ENCODE measurements at places on chromosomes 12 and 14.

- no peak for DNase-seq
These were observed 399.4 kb downstream of the C12orf75 start for GRCh38 chr12:105729926-105730325.

- peak; percentile 68 for DNase-seq
These were observed 53.3 kb downstream of the RBM19 start for GRCh38 chr12:113912760-113913329.

- DNase-seq, result peak; percentile 85
These were observed 105.0 kb upstream of the PRB2 start for GRCh38 chr12:11500188-11500860.

- no peak for DNase-seq
These were observed 31.3 kb downstream of the DMAC2L start for GRCh38 chr14:50343434-50343833.

- no peak for DNase-seq
These were observed 855.6 kb downstream of the SLC16A7 start for GRCh38 chr12:60451457-60451856.

- peak; percentile 78 for DNase-seq
These were observed at the start of gene KCNK13 for GRCh38 chr14:90061685-90062126. KCNK13 (plus strand) TSS chr14:90061994; CDS start chr14:90062206, 212 bp downstream.

DNA sequence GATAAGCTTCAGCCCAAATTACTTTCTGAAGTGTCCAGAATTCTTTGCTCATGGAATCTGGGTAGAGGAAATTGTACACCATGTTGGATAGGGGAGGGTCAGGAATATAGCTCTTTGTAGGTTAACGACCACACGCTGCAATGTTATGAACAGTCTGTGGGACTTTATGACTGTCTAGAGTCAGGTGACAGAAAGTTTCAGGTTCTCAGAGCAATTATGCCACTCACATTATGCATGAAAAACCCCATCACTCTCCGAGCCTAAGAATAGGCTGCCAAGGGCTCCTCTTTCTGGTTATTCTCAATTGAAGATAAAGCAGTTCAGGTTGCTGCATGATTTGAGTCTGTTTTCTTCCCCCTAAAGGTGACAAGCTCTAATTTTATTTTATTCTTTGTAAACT, 430.9 kb downstream of the ATP23 start:
- DNase-seq, result no peak

DNA sequence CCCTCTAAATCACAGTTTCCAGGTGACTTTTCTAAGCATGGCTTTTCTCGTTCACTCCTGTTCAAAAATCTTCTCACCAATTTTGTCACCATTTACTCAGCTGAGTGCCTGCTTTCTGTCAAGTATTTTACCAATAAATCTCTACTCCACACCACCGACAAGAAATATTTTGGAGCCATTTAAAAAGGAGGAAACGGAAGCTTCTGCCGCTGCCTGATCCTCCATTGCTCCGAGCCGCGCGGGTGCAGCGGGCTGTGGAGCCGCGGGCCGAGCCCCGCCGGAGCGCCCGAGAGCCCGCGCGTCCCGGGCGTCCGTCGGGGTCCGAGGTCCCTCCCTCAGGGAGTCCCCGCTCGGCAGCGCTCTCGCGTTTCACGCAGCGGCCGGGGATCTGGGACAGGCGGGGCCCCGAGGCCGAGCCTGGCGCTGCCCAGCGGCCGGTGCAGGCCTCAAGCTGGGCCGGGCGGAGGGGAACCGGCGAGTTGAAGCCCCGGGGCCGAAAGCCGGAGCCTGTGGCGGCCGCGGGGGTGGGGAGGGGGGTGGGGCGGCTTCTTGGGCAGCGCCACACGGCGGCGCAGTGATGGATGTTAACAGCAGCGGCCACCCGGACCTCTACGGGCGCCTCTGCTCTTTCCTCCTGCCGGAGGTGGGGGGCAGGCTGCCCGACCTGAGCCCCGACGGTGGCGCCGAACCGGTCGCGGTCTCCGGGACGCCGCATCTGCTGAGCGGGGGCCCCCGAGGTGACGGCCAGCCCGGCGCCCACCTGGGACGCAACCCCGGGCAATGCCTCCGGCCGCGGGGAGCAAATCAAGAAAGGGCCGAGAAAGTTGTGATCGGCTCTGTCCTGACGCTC, 1.1 kb upstream of the HEBP1 start:
- DNase-seq, result peak; percentile 72

DNA sequence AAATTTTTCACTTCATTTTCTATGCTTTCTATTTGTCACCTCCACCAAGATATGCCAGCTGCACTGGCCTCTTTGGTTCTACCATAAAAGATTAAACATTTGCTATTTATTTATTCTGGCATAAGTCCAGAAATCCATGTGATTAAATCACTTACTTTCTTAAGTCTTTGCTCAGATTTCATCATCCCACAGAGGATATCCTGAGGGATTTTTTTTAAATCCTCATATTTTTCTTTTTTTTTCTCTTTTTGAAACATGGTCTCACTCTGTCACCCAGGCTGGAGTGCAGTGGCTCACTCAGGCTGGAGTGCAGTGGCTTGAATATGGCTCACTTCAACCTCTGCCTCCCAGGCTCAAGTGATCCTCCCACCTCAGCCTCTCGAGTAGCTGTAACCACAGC, 645.4 kb upstream of the ATXN7L3B start:
- DNase-seq, result no peak

- DNase-seq, result no peak
These were observed 97.8 kb downstream of the PLEKHA5 start for GRCh38 chr12:19227190-19227879.

- no peak for DNase-seq
These were observed 34.1 kb downstream of the CCDC85C start for GRCh38 chr14:99569725-99570543.

GRCh38 chr14:104735830-104736642, 12.0 kb downstream of the ADSS1 start:
- DNase-seq, result peak; percentile 95

DNA sequence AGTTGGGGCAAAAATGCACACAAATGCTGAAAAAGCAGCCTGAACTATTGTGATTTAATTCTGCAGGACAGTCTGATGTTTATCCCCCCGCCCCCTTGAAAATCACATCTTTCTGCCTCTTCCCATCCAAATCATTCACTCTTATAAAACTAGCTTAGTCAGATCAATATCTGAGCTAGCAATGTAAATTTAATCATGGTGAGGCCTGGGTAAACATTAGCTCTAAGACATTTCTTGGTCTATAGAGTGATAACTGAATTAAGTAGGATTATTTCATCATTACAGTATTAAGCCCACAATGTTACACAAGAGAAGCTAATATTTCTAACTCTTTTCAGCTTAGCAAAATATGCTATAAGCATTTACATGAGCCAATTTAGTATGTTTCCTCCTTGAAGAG, 9.1 kb upstream of the PCED1B start:
- DNase-seq, result no peak

- no peak for DNase-seq
These were observed 1.4 kb downstream of the FZD10 start for GRCh38 chr12:130163461-130164215.

GRCh38 chr12:10701843-10702242, 21.3 kb downstream of the YBX3 start:
- no peak for DNase-seq

GRCh38 chr14:92677087-92677668, 71.2 kb downstream of the LGMN start:
- DNase-seq, result peak; percentile 91

DNA sequence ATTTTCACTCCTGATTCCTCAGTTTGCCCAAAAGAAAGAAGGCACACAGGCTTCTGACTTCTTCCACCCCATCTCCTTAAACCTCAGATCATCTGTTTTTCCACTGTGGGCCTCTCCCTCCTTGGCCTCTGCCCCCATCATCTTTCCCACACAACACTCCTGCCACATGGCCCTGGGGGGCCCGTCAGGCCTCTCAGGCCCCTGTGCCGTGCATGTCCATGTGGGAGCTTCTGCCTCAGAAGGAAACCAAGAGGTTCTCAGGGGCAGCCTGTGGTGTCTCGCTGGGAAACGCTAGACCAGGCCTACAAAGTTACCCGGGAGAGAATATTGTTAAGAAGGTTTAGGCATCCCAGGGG, 8.0 kb downstream of the KLHL33 start:
- no peak for DNase-seq

- no peak for DNase-seq
These were observed 22.6 kb upstream of the PTGR2 start for GRCh38 chr14:73829071-73829470.

- no peak for DNase-seq
These were observed 73.1 kb downstream of the WDR20 start for GRCh38 chr14:102212845-102213244.

DNA sequence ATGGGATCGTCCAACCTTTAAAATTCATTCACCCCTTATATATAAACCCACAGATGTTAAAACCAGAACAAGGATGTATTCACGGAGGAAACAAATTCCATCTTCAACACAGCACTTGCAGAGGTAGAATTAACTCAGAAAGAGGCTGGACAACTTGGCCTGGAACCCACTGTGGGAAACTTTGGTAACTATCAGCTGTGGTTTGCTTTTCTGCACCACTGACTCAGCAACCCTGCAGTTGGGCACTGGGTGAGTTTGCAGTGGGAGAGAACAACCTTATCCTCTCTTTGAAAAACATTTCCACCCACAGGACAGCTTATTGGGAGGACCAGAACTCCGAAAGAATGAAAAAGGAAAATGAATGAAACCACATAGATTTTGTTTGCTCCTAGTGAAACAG, 66.3 kb downstream of the ZNF664 start:
- DNase-seq, result no peak

DNA sequence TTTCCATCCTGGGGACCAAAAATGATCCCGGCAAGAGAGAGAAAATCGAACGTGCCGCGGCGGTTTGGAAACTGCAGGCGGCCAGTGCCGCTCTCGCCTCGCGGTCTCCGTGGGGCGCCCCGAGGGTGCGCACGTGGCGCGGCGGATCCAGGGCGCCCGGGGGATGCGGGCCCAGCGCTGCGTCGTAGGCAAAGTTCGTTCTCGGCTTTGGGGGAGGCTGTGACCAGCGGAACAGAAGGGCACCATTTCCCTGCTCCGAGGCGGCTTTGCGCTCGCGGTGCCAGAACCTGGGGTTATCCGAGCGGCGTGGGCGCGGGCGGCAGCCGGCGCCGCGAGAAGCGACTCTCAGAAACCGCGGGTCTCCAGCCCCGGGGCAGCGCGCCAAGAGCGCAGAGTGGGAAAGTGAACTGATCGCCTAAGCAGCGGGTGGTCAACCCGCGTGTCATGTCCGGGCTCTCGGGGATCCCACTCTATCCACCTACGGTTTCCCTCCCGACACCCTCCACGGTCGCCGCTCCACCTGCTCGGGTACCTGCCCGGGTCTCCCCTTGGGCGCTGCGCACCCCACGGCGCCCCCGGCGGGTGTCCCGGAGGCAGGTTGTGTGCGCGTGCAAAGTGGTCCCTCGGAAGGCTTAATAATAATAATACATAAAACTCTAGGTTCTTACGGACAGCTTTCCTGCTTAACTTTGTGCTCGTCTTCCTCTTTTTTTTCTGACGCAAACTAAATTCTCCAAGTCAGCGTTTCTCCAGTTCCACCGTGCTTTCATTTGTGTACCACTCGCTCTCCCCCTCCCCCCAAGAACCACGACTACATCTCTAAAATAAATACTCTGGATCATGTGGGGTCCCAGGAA, 1.2 kb downstream of the ESRRB start:
- peak; percentile 39 for DNase-seq

- no peak for DNase-seq
These were observed 235.2 kb downstream of the ZFP36L1 start for GRCh38 chr14:68557648-68558047.

GRCh38 chr14:64870160-64870559, 9.5 kb downstream of the SPTB start:
- no peak for DNase-seq

GRCh38 chr14:54447231-54447692, 6.1 kb upstream of the CNIH1 start:
- DNase-seq, result peak; percentile 94

- DNase-seq, result no peak
These were observed 203.7 kb downstream of the PTPRO start for GRCh38 chr12:15526033-15526432.

DNA sequence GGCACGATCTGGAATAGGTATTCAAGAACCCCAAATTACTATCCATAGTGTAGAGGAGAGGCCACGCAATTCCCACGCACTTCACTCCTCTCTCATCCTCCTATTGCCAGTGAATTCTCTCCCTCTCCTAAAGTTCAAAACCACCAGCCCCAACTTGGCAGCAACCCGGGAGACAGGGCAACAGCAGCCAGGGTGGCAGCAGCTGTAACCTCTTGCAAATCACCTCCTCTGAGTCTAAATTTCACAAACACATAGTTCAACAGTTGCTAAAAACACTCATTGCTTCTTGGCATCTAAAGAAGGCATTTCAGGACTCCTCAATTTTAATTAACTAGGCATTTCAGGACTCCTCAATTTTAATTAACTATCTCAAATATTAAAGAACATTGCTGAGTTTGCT, 37.7 kb upstream of the MANSC4 start:
- no peak for DNase-seq

- DNase-seq, result no peak
These were observed 1934.2 kb upstream of the SEL1L start for GRCh38 chr14:83467811-83468210.

- no peak for DNase-seq
These were observed 293.4 kb downstream of the NPAS3 start for GRCh38 chr14:33232031-33232430.

- DNase-seq, result no peak
These were observed 72.3 kb downstream of the METTL25 start for GRCh38 chr12:82430541-82431145.

GRCh38 chr12:109588461-109589239, 15.1 kb downstream of the MVK start:
- no peak for DNase-seq

Measured in suppressor macrophage treated with lipopolysaccharide for 4 hours (primary cell).